ENCODE measurements at places on chromosomes 6 and 20. TPM values are rescaled to one million over a fixed set of nuclear protein-coding genes. Genes with fewer than 3 reads are reported as not detected.

The RIMS1 gene
- total RNA-seq = not detected

The CEBPB gene
- 58.9 TPM for total RNA-seq

- no peak for DNase-seq
- H3K36me3 ChIP-seq = no peaks in the 10 kb centered on the region
- no peaks in the 10 kb centered on the region for H3K4me1 ChIP-seq
- H3K4me3 ChIP-seq = no peak overlapping the region
- no peak overlapping the region for H3K27ac ChIP-seq
- no peaks in the 10 kb centered on the region for H3K27me3 ChIP-seq
Observed at GRCh38 chr20:51715163-51715855, 52.9 kb downstream of the ATP9A start.

DNA sequence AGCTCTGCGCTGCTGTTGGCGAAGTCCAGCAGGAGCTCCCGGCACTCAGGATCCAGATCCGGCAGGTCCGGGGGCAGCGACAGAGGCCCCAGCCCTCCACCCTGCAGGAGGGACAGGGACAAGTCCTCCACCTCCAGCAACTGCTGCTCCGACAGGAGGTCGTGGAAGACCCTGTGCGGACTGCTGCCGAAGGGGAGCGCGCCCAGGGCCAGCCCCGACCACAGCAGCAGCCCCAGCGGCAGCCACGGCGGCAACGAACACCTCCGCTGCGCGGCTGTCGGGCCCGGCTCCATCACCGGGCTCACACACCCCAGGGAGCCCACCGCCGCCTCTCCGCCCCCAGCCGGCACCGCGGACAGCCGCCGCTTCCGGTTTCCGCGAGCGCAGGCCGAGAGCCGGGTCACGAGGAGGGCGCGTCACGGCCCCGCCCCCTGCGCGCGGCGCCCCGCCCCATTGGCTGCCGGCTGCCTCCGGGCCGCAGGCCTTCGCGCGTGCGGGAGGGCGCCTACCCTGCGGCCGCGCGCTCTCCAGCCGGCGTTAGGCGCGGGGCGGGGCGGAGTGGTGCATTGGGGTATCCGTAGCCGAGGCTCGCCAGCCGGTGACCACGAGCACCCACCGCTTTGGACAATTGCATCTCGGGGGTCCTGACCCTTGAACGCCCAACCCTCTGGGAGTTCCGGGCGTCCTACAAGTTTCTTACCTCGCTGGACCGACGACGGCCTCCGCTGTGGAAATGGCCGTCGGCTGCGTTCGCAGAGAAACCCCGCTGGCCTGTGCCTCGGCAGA, at the start of gene OSTM1:
TSS of gene OSTM1 (minus strand) at position 383 of the 786 bp plus-strand sequence. CDS start at position 293, 90 bp downstream.
- H3K27ac ChIP-seq = peak within 1 kb of the TSS; percentile 79
- no peaks in the 10 kb centered on the region for H3K36me3 ChIP-seq
- H3K4me1 ChIP-seq = peaks cover 22% of the 10 kb centered on the region
- no peaks in the 10 kb centered on the region for H3K27me3 ChIP-seq

DNA sequence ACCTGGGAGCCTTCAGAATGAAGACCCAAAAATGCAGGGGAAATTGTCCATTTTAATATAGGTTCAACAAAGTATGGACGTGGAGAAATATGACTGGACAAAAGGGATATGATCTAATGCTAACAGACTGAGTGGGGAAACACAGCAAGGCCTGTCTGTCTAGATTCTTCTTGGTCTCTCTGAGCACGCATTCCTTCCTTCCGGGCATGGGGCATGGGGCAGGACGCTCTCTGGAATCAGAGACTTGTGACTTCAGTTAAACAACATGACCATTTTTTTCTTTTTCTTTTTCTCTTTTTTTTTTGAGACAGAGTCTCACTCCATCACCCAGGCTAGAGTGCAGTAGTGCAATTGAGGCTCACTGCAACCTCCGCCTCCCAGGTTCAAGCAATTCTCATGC, 31.9 kb downstream of the ZBTB2 start:
- H3K4me1 ChIP-seq = no peaks in the 10 kb centered on the region
- no peak overlapping the region for H3K4me3 ChIP-seq
- H3K27ac ChIP-seq = no peak overlapping the region
- no peak for DNase-seq
- no peaks in the 10 kb centered on the region for H3K36me3 ChIP-seq
- no peaks in the 10 kb centered on the region for H3K27me3 ChIP-seq

- no peaks in the 10 kb centered on the region for H3K36me3 ChIP-seq
- DNase-seq = no peak
- H3K4me3 ChIP-seq = no peak overlapping the region
Observed at GRCh38 chr6:91480402-91480801, 893.5 kb upstream of the MAP3K7 start.

- no peak for DNase-seq
- H3K27ac ChIP-seq = peak overlapping the region; percentile 84
- no peak overlapping the region for H3K4me3 ChIP-seq
Observed at GRCh38 chr20:25230166-25230831, 17.6 kb upstream of the PYGB start.
